Glutamatergic neuron (in vitro differentiated cells): ENCODE measurements at places on chromosomes 7 and 10. TPM values are rescaled to one million over a fixed set of nuclear protein-coding genes. Genes with fewer than 3 reads are reported as not detected.

CALML5 gene
- not detected for total RNA-seq

SYT15 gene
- total RNA-seq = 2.5 TPM

TAS2R3 gene
- 1.6 TPM for total RNA-seq

CH25H gene
- 0.25 TPM for total RNA-seq

PGAM2 gene
- total RNA-seq = 13.3 TPM

ZNF680 gene
- total RNA-seq = 16.3 TPM

ASB10 gene
- not detected for total RNA-seq

- DNase-seq = no peak
These were observed 476.5 kb downstream of the CALN1 start for GRCh38 chr7:71935674-71936073.

DNA sequence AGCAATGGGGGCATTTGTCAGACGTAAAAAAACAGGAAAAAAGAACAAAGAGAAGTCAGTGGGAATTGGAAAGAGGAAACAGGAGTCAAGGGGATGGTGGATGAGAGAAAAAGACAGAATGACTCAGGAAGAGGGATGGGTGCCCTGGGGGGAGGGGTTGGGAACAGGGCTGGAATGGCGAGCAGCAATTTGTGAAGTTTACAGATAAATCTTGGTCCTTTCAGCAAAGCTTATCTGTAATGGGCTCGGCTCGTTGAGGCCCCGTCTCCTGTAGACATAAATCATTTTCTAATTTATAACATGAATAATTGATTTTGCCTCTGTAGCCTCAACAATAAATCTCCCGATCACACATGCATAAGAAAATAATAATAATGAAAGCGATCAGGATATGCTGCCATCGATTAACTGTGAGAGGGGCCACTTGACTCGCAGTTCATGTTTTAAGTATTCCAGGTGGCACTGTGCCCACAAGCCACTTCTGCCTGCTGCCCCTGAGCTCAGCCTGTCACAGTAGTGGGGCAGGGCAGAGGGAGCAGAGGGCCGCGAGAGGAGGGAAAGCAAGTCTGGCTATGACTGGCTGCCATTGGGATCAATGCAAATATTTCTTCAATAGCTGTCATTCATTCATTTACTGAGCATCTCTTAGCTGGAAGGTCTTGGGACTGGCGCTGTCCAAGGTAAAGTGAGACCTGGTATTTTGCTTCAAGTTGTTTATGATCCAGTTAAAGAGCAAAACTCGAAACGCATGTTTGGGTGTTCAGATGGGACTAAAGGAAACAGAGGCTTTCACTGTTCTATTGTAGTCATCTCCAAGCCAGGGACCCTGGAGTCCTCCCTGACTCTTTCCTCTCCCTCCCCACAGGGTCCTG is 47.4 kb upstream of the R3HCC1L start:
- DNase-seq = no peak

- no peak for DNase-seq
These were observed 23.8 kb upstream of the PIK3AP1 start for GRCh38 chr10:96743988-96744585.

- DNase-seq = peak; percentile 7
These were observed 22.3 kb downstream of the GRID1 start for GRCh38 chr10:86344281-86344680.

DNA sequence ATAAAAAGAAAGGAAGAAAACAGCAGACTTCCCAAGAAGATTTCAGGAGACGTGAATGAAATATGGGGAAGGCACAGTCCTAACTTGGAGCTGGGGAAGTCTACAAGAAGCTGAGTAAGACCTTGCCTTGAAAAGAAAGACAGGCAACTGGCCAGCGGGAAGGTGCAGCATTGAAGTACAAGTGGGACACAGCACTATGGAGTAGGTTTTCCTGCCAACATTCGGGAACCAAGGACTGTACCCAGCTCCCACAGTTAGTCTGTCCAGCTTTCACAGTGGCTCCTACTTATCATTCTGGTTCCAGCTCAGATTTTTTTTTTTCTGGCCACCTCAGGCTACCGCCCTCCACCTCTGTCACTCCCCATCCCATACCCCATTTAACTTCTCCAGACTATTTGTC is 10.0 kb downstream of the HPS1 start:
- no peak for DNase-seq

- DNase-seq = no peak
These were observed 32.6 kb upstream of the HERPUD2 start for GRCh38 chr7:35727571-35727970.

DNA sequence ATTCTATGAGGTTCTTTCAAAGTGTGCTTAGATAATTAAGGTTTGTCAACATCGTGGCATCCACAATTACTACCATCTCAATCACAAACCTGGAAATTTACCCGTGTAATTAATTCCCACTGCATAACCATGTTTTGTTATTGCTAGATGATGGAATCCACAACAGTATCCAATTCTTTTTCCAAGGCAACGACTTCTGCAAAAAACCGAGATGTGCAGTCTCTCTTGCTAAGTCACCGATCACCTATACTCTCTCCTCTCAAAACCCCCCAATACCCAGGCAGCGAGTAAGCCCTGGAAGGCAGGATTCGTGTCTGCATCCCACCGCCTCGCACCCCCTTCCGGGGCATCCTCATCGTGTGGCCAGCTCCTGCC is 678 bp upstream of the EIF4H start:
- no peak for DNase-seq

DNA sequence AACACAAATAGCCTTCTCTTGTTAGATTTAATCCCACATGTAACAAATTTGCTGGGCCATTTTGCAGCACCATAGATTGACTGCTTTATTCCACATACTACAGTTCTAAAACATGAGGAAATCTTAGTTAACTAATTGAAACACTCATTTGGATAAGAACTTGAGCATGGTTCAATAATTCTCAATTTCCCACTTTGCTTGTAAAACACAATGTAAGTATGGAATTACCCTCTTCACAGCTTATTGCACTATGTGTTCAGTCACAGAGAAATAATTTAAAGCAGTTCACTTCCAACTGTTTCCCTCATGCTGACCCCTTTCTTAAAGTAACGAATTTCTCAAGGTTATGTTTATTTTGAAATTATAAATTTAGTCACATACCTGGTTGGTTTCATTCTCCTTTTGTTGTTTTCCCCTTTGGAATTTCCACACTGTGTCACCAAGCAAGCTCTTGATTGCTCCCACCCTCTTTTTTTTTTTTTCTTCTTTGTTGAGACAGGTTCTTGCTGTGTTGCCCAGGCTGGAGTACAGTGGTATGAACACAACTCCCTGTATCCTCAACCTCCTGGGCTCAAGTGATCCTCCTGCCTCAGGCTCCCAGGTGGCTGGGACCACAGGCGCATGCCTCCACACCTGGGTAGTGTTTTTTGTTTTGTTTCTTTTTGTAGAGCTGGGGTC is 425.4 kb downstream of the EXOC4 start:
- DNase-seq = no peak

DNA sequence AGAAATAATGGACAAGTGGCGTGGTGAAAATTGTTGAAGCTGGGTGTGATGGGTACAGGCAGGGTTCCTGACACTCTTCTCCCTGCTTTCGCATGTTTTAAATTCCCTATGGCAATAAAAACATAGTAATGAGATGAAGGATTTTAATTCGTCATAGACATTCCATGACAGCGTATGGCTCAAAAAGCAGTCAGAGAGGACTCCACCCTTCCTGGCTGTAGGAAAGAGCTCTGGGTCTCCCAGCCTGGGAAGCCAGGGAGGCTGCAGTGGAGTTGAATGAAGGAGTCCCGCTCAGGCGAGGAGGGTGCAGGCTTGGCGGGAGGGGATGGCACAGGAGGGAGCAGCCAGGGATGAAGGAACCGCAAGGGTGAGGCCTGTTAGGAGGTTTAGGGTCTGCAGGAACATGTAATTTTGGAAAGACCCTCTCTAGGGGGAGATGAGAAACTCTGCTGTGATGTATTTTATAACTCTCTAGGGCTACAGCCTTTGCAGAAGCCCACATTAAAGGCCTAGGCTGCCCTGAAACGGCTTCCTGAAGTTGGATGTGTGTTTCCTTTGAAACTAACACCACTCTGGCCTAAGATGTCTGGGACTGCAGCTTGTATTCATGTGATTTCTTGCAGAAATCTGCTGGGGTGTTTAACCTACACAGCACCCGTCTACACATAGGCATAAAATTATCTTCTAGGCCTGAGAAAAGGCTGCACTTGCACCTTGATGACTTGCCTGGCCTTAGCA is 7.6 kb upstream of the LARP4B start:
- DNase-seq = no peak

- DNase-seq = no peak
These were observed 128.9 kb downstream of the PLXDC2 start for GRCh38 chr10:19944911-19945663.

GRCh38 chr7:140230861-140231770 is 54.3 kb upstream of the KDM7A start:
- peak; percentile 73 for DNase-seq

GRCh38 chr10:114356751-114357514 is 47.4 kb downstream of the AFAP1L2 start:
- DNase-seq = no peak

GRCh38 chr10:47241256-47241655 is 58.7 kb upstream of the GDF10 start:
- no peak for DNase-seq

DNA sequence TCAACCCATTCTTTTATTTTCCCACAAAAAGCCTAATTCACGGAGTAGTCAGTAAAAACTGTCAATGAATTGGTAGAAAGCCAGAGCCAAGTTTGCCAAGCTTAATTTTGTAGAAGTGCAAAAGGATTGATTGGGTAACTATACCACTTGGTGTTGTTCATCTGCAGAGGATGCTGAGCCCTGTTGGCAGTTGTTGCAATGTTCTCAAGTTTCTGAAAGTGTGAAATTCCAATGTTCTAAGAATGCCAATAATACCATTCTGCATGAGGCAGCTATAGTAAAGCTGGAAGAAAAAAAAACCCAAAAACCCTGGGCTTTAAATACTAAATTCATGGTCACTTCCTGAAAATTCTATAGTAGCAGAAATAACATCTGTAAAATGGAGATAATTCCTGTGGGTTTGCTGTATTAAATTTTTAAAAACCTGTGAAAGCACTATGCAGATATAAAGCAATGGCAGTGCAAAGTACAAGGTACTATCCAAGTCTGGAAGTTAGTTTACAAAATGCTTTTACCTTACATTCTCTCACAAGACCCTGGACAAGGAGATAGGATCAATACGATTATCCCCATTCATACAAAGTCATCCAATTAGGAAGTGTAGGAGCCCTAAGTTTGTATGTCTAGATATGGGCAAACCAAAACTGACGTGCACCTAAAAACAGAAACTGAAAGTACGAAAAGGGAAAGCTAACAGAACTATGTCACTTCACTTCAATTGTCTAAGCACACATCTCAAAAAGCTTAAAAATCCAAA is 6.0 kb upstream of the PON1 start:
- DNase-seq = no peak

- DNase-seq = no peak
These were observed 224.3 kb downstream of the MDFIC start for GRCh38 chr7:115146148-115146547.

- no peak for DNase-seq
These were observed 91.5 kb downstream of the JAZF1 start for GRCh38 chr7:28088901-28089714.

DNA sequence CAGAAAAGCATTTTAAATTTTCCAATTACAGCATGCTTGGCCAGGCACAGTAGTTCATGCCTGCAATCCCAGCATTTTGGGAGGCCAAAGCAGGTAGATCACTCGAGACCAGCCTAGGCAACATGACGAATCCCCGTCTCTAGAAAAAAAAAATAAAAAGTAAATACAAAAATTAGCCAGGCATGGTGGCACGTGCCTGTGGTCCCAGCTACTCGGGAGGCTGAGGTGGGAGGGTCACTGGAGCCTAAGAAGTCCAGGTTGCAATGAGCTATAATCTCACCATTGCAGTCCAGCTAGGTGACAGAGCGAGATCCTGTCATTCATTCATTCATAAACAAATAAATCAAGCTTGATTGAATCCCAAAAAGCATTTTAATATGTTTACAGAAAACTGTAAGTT is 234.9 kb downstream of the PARD3 start:
- DNase-seq = no peak

DNA sequence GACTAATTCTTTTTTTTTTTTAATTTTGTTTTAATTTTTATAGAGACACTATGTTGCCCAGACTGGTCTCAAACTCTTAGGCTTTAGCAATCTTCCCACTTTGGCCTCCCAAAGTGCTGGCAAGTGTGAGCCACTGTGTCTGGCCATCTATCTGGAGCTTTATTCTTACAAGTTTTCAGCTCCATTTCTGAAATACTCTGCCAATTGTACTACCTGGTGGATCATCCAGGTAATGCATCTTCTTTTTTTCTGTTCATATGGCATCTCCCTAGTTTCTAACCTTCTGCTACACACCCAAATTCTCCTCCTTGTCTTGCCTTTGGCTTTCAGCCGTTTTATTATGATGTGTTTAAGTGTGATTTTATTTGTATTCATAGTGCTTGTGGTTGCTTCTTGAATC is 40.2 kb downstream of the ZNF365 start:
- no peak for DNase-seq

- DNase-seq = no peak
These were observed 162.6 kb upstream of the MAGI2 start for GRCh38 chr7:79615871-79616640.

- DNase-seq = no peak
These were observed 3.9 kb upstream of the INPP5A start for GRCh38 chr10:132533571-132534260.

GRCh38 chr10:122254831-122255230 is 16.3 kb upstream of the BTBD16 start:
- no peak for DNase-seq

GRCh38 chr10:52778511-52779392 is 6.2 kb upstream of the MBL2 start:
- peak; percentile 31 for DNase-seq

DNA sequence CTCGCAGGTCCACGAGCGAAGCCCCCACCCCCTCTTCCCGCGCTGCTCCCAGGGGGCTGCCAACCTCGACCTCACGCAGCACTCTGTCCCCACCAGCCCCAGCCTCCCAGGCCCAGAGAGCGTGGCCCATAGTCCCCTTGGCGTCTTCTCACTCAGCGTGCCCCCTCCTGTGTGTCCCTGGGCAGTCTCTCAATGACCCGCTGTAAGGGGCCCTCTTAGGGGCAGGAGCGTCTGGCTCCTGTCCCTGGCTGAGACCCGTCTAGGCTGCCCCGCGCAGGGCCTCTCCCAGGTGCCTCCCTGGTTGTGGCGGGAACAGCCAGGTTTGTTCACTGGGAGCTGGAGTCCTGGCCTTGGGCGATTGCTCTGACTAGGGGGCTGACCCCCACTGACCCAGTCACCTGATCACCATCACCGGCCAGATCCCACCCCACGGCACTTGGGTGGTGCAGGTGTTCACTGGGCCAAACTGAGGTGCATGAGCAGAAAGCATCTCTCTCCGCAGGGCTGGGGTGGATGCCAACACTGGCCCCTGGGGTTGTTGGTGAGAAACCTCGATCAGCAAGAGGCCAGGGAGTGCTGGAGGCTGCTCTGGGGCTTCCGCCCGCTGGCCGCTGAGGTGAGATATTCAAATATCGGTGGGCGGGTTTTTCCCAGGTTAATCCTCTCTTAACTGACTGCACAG is 12.6 kb upstream of the WDFY4 start:
- no peak for DNase-seq
